Hindlimb muscle (tissue), 1 donor: ENCODE measurements at places on chromosomes 7 and 10.

- DNase-seq: no peak
These were observed 8.0 kb downstream of the HKDC1 start for GRCh38 chr10:69228151-69228550.

DNA sequence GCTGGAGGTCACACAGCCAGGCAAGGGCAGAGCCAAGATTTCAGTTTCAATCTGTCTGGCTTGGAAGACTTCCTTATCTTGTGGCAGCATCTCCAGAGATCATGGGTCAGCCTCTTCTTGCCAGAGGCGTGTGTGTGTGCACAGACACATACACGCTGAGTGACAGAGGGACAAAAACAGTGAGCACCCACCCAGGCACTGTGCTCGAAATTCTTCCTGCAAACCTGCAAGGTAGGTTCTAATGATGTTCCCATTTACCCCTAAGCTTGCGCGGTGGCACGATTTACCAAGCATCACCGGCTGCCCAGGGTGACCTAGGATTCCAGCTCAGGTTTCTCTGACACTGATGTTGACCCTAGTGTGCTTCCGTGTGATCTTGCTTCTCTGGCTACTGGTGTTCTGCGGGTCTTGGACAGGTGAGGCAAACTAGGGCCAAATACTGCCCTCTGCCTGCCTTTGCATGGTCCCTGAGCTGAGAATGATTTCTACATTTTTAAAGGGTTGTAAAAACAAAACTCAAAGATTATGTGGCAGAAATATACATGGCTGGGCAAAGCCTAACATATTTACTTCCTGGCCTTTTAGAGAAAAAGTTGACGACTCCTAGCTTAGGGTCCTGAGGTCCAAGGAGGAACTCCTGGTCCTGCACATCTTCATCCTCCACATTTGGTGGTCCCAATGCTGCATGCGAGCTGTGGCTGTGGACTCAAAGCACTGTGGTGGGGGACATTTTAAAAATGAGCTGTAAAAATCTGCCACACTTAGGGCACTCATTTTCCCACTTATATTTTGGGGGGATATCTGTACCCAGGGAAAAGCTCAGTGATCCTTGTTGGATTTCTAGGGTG is 268.5 kb downstream of the RPS24 start:
- DNase-seq: no peak

GRCh38 chr10:46542567-46543465 is 13.6 kb downstream of the GPRIN2 start:
- no peak for DNase-seq

DNA sequence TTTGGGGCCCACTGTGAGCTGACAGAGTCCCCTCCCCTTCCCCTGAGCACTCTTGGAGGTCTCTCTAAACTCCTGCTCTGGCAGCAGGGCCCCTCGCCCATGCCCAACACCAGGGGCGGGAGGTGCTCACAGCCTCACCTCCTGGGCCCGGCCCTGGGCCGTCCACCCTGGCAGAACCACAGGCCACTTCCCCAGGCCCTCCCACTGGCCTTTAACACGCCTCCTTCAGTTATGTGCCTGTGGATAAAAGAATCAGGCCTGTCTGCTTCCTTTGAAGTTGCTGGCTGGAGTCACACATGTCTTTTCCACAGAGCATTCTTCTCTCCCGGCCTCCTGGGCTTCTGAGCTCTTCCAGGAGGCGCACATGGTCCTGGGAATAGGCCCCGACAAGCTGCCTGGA is 10.2 kb downstream of the MYL10 start:
- DNase-seq: no peak

GRCh38 chr10:4546500-4546899 is 279.5 kb upstream of the AKR1E2 start:
- no peak for DNase-seq

- no peak for DNase-seq
These were observed 173.0 kb downstream of the PKD1L1 start for GRCh38 chr7:47775238-47775637.

GRCh38 chr7:74017125-74017524 is 10.8 kb upstream of the ELN start:
- no peak for DNase-seq

DNA sequence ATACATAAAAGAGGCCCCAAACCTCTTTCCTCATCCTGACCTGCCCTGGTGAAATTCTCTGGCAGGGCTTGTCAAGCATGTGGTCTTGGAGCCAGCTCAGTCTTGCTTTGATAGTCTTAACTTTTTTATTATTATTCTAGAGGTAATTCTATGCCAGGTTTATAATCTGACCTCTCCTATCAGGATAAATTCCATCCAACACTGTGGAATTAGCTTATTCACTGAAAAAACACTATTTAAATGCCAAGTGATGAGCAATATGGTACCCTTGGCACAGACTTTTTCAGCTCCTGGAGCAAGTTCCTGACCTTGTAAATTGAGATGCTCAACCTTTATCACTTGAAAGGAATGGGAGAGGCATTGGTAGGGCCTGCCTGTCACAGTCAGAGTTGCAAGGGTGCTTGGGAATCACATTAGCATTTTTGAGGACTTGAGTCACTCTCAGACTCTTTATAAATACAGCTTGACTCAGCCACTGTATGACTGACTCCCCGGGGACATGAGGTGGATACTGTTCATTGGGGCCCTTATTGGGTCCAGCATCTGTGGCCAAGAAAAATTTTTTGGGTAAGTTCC is at the start of gene CPA4:
Gene CPA4, plus strand, starts transcription at position 480 of the 576 bp plus-strand sequence. Its CDS starts 20 bp downstream, at position 500.
- DNase-seq: no peak

DNA sequence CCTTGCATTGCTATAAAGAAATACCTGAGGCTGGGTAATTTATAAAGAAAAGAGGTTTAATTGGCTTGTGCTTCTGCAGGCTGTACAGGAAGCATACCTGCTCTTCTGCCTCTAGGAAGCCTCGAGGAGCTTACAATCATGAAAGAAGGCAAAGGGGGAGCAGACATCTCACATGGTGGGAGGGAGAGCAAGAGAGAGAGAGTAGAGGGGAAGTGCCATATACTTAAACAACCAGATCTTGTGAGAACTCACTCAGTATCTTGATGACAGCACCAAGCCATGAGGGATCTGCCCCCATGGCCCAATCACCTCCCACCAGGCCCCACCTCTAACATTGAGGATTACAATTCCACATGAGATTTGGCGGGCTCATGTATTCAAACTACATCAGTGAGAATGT is 79.1 kb upstream of the HECW1 start:
- no peak for DNase-seq

GRCh38 chr10:1858547-1858946 is 121.2 kb upstream of the ADARB2 start:
- no peak for DNase-seq
